ENCODE measurements at places on chromosomes 7 and 10.

GRCh38 chr7:142933624-142934023, at the start of gene TRPV5:
Gene TRPV5 (minus strand): TSS chr7:142933746. CDS start chr7:142933459, 287 bp downstream.
- no peak for DNase-seq

DNA sequence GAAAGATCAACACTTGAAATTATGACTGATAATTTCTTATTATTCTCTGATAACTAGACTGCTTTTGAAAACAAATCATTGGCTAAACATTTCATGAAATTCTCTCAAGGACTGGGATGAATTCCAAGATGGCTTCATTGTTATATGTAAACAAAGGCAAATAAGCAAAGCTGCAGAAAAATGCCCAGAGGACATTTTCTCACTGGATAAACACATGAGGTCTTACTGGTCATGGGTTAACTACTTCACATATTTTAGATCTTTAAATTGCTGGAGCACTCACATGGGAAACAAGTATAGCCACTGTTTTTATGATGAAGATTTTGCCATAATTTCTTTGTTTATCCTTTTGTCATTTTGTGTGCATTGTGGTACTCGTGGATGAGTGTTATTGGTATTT, 239.1 kb downstream of the PHF14 start:
- no peak for DNase-seq

- DNase-seq: peak; percentile 31
These were observed 640 bp downstream of the ANKMY2 start for GRCh38 chr7:16644636-16645592.

GRCh38 chr10:60374836-60375235, 14.8 kb downstream of the ANK3 start:
- no peak for DNase-seq

DNA sequence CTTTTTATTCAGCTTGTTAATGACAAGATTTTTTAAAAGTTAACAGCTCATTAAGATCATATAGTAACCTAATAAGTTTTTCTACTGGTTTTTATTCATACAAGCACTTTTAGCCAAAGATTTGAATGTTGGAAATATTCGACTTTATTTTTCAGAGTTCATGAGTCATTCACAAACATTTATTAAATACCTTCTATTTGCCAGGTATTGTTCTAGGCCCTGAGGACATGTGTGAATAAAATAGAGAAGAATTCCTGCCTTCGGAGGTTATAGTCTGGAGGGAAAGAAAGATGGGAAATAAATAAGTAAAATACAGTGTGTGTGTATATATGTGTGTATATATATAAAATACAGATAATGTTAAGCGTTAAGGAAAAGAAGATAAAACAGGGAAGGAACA, 31.5 kb downstream of the BTAF1 start:
- DNase-seq: no peak

- no peak for DNase-seq
These were observed 20.6 kb upstream of the PSMG3 start for GRCh38 chr7:1590476-1590875.

DNA sequence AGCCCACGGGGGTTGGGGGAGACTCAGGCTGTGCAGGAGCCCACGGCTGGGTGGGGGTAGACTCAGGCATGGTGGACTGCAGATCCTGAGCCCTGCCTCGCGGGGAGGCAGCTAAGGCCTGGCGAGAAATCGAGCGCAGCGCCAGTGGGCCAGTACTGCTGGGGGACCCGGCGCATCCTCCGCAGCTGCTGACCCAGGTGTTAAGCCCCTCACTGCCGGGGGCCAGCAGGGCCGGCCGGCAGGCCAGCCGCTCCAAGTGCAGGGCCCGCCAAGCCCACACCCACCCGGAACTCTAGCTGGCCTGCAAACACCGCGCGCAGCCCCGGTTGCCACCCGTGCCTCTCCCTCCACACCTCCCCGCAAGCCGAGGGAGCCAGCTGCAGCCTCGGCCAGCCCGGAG, 33.4 kb downstream of the SP4 start:
- DNase-seq: no peak

DNA sequence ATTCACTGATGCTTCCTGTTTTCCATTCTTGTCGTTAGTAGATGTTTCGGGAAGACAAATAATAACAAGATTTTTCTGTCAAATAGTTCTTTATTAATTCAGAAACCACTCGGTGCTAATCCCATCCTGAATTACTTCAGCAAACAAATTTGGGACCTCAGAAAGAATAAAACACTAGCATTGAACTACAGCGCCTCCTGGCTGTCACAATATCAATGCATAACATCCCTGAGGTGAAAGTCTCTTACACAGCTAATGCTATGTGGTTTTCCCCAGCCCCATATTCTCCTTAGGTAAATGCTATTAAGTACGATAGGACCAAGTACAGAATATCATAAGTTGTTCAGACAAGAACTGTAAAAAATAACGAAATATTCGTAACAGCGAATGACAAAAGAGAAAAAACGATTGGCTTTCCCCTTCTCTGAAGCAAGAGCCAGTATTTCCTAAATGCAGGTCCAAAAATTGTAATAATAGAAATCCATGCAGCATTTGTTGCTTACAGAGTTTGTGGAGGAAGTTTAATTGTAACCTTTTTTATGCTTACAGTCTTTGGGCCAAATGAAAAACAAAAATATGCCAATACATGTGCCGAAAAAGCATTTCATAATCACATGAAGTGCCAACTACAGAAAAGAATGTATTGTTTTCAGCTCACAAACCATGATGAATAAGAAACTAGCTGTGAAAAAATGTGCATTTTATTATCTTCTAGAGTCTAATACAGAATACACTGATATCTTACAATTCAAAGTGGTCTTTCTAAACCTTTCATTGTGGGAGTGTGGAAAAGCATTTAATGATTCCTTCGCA, 47.3 kb downstream of the MYPN start:
- no peak for DNase-seq

DNA sequence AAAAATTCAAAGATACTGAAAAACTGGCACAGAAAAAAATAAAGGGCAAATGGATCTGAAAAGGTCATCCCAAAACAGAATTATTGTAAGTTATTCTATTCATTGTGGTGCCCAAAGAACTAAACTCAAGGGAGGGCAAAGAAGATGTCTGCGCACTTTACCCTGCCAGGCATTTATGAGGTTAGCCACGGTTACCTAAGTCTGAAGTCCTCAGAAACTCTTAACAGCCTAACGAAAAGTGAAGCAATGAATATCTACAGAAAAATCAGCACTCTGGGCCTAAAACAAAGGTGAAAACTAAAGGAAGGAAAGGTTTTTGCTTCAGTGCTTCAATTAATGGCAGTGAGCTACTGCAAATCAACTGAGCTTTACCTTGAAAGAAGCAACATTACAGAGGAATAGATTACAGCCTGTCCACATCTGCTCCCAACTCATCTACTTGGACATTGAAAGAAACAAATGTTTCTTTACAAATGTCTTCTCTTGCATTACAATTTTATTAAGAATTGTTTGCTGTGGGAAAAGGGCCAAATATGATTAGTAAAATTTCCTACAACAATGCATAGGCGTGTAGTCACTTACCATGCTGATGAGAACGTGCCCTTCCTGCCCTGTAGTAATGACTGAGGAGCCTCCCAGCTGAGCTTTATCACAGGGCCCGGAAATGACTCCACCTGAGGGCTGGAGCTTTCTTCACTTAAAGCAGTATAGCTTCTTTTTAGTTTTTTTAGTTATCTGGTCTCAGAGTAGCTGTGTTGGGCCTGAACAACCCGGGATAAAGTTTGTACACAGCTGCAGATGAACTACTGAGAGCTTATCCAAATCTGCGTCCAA, at the start of gene TUBAL3:
Gene TUBAL3 (minus strand): TSS at position 621 of the 834 bp plus-strand sequence. CDS start 36 bp downstream, at position 585.
- DNase-seq: no peak

GRCh38 chr7:155000795-155001194, 2.1 kb downstream of the PAXIP1 start:
- no peak for DNase-seq

- DNase-seq: no peak
These were observed 177.1 kb downstream of the ZNF248 start for GRCh38 chr10:37680243-37680683.

- no peak for DNase-seq
These were observed 44.9 kb downstream of the VIPR2 start for GRCh38 chr7:159099711-159100231.

DNA sequence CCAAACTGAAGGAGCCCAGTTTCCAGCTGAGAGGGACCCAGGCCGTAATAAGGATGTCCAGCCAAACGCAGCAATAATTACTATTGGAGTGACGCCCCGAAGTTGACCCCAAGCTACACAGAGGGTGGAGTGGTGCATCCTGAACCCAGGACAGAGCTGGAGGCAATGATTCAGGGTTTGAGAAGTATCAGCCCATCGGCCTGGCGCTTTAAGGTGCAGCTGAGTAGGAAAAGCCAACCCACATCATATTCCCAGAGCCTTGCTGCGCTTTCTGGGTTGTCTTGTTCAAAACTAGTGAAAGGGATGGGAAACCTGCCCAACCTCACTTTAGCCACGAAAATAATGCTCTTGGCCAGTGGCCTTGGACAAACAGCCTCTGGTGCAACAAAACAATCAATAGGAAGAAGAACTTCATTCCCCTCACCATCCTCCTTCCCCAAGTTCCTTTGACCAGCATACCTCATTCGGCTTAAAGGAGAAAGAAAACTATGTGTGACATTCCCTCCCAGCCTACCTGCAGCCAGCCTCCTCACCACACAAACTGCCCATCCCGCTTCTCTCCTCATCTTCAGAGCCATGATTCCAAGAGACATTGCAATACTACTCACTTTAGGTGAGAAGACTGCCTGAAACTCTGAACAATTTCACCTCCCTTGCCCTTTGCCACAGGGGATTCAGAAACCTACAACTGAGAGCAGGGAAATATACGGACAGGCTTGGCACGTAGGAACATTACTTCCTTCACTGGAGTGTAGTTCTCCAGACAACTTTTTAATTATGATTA, 217.2 kb upstream of the MKLN1 start:
- DNase-seq: no peak

DNA sequence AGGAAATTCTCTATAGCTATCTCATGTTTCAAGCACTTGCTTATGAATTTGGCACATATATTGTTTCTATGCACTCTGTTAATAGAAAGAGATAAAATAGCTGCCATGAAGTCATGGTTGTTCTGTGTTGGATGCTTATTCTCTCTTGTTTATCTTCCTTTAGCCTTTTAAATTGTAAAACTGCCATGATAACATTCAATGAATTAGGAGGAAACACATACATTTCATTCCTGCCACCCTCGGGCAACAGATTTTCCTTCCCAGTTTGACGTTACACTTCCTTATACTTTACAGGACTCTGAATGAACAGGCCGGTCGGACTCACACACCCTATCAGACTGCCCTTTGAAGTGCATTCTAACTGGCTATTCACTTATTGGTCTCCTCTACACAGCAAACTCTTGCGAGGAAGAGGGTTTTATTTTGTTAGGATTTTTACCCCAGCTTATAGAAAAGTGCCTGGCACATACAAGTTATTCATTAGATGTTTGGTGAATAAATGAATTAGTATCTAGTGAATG, 65.7 kb upstream of the FERD3L start:
- DNase-seq: no peak

- no peak for DNase-seq
These were observed 367.8 kb upstream of the GALNT17 start for GRCh38 chr7:70763961-70764691.

DNA sequence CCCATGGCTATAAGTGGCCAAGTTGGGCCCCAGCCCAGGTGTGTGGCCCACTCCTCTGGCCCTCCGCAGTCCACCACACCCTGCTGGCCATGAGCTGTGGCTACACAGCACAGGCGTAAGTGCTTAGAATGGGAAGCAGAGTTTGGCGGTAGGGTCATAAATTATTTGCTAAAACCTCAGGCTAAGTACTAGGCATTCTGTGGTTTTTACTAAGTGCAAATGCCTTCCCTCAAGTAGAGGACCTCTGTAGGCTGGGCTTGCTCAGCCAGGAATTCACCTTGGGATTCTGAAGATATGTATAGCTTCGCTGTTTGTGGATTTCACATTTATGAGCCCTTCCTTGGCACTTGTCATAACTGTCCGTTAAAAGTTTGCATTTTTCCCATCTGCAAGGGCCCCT, 44.8 kb upstream of the LOXL4 start:
- DNase-seq: no peak

- peak; percentile 75 for DNase-seq
These were observed 9.4 kb upstream of the PSAP start for GRCh38 chr10:71860243-71861029.

DNA sequence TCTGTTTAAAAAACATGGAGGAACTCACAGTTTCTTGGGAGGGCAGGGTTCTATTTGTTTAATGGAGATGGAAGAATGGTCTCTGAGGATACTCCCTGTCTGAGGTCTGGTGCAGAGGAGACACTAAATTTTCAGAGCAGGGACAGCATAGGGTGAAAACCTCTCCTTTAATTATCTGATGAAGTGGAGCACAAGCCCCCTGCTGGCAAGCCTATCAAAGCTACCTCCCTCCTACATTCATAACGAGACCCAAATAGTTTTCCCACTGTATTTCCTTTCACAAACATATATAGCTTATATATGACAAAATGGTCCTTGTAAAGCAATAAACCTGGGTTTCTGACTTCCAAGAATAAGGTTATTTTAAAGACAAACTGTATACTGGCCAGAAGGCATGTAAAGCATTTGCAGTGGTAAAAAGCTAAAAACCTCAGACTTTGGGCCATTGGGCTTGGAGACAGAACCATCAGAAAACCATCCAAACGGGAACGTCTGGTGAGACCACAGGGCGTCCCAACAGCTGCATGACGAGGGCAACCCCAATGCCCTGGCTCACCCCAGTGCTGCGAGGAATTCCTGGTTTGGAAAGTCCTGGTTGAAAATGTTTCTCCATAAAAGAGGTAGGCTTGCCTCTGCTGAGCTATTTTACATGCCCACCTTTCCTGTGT, 201.3 kb downstream of the FANK1 start:
- DNase-seq: no peak

GRCh38 chr10:8034466-8035005, 20.0 kb upstream of the GATA3 start:
- no peak for DNase-seq

DNA sequence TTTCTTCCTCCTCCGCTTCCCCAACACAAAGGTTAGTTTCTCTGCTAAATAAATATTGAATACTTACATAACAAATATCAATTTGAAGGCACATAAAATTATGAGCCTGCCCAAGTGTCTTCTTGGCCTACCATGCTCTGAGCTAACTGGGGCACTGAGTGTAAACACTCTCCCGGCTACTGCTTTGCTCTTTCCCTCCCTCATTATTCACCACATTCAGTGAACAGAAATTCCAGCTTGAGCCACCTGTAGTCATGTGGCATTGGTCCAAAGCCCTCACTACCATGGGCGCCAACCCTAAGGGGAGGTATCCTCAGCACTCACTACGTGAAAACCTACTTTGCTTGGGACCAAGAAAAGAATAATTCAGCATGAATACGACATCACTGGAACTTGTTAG, 409.0 kb downstream of the KCNMA1 start:
- DNase-seq: no peak

DNA sequence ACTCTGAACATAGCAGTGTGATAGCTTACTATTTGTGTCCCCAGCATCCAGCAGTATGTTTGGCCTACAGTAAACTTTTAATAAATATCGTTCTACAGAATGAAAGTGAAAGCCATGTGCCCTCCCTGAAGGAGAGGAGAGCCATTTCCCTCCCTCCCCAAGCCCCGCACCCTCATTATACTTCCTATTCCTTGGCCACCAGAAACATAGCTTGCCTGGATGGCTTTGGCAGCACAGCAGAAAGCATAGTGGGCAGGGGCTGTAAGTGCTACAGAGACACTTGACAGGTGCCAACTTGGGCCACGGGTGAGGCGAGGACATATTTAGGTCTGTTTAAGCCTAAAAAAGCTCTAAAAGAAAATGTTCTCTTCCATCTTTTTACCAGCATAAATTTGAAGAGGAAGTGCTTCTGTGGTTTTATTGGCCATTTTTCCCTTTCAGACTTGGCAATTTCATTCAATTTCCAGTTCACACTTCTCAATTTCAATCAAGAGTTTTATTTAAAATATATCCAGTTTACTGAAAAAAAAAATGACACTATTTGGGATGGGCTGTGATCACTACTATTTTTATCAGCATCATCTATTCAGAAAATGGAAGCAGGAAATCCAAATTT, 12.7 kb downstream of the HHEX start:
- no peak for DNase-seq

All from NCI-H2171 (cell line).